ENCODE measurements at places on chromosomes 7 and 10.

DNA sequence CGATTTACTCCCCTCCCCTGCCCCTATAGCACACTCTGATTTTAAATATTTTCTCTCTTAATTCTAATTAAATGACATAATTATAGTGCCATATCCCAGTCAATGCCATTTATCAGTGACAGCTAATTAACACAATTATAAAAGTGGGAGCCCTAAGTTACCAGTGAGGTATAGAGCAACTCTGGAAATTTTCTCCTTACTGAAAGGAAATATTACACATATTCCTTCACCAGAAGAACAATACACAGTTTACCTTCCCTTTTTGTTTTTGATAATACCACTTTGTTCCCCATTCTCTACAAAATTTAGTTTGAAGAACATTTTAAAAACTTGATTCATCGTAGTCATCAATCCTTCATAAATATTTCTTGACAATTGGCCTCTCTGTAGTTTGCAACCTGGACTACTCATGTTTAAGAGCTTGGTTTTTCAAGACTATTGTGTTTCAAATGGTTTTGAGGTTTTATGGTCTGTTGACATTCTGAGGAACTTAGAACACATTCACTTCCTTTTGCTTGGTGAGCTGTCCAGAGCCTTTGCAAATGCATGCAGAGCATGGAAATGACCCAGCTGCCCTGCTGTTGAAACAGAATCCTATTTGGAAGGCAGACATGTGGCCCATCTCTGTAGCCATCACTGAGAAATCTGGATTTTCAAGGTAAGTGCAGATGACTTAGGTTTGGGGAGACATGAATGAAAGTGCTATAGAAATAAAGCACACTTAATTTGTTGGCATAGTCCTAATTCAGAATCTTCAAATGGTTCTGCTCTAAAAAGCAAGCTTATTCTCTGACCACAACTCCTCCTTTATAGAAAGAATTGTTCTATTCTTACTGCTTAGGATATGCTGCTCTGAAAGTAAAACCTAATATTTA lies at the start of gene GPR141:
GPR141 (plus strand) TSS at position 521 of the 875 bp plus-strand sequence. CDS start 56,628 bp downstream, outside the sequence.
- no peak for DNase-seq

GRCh38 chr10:53569455-53569854 lies 796.9 kb upstream of the MBL2 start:
- DNase-seq, result no peak

DNA sequence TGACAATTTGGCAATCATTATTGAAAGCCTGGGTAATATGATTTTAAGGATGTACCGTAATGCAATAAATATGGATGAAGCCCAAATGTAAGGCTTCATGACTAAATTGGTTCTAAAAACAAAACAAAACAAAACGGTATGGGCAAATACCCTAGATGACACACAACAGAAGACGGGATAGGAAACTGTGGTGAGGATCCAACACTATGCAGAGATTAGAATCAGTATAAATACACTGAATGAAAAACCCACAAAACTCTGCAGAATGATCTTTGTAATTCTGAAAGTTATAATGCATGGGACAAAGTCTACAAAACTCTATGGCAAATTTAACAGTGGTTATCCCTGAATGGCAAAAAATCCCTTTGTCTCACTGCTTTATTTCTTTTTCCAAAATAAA lies 57.6 kb downstream of the MALSU1 start:
- no peak for DNase-seq

GRCh38 chr10:68346774-68347173 lies 14.0 kb upstream of the PBLD start:
- no peak for DNase-seq

DNA sequence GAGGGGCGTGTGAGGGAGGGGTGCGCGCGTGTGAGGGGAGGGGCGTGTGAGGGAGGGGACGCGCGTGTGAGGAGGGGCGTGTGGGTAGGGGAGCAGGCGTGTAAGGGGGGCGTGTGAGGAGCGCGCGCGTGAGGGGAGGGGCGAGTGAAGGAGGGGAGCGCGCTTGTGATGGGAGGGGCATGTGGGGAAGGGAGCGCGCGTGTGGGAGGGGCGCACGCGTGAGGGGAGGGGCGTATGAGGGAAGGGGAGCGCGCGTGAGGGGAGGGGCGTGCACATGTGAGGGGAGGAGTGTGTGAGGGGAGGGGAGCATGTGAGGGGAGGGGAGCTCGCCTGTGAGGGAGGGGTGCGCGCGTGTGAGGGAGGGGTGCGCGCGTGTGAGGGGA lies 19.1 kb downstream of the MXI1 start:
- no peak for DNase-seq

DNA sequence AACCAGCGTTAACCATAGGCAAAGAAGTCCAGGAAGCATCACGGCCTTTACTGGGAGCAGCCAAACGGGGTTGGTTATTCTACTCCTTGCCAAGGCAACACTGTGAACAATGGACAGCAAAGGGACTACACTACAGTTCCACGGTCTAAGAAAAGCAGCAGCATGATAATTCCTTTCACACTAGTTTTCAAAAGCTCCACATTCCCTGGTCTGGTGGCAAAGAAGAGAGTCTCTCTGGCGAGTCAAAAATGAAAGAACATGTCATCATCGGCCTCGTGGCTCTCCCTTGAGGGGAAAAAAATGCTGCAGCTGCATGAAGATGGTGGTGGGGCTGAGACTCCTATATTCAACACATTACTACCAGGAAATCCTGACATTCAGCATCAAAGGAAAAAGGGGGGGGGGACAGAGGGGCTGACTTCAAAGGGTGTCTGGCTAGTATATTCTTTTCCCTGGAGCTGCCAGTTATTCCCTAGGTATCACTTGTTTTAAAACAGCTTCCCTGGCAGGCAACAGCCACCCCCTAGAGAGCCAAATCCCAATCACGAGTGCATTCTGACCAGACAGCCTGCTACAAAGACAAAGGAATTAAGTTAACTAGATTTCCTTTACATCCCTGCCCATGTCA lies 49.1 kb downstream of the SLC37A3 start:
- DNase-seq, result no peak

DNA sequence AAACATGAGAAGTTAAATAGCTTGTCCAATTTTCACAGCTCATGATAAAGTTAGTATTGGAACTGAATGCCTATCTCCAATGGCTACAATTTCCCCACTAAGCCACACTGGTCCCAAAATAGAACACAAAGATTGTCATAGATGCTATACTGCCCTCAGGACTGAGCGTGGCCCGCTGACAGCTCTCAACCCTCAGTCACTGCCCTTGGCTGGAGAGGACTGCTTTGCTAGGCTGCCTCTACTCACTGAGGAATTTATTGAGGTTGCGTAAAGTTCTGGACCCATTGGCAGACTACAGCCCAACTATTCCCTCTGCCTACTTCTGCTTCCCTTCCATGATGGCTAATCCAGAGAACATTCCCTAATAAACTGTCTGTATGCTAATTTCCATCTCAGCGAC lies 165.5 kb upstream of the BET1 start:
- no peak for DNase-seq

DNA sequence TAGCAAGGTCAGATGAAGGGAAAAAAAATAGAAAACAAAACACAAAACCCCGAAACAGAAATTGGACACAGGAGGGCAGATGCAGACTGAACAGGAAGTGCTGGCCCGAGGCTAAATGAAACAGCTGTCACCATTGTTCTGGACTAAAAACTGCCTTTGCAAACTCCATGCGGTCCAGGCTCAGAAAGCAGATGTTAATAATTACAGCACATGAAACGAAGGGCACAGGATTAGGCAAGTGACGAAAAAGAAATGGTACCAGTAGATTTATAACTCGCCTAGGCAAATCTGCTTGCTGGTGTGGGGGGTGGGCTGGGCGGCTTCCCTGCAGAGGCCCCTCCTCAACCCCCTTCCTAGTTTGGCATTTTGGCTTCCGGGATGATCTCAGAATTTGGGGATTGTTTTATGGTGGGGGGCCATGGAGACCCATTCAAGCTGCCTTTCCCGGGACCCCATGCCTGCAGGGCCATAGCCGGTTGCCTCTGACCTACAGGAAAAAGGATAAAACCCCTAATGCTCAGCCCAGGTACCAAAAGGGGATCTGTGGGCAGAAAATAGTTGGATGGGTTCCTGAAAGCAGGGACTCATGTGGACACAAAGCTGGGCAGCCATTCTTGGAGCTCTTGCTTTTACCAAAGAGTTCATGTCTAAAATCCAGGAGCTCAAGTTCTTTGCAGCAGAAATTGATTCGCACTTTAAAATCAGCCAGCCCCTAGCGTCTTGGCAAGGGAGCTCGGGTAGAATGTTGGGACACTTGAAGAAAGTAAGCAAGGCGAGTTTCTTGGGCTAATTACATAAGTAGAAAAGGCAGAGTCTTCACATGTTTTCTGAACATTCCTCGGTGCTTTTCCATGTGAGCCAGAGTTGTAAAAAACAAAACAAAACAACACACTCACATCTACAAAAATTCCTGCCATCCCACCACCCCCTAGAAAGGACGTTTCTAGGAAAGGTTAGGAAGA lies 39.0 kb upstream of the EMX2 start:
- no peak for DNase-seq

DNA sequence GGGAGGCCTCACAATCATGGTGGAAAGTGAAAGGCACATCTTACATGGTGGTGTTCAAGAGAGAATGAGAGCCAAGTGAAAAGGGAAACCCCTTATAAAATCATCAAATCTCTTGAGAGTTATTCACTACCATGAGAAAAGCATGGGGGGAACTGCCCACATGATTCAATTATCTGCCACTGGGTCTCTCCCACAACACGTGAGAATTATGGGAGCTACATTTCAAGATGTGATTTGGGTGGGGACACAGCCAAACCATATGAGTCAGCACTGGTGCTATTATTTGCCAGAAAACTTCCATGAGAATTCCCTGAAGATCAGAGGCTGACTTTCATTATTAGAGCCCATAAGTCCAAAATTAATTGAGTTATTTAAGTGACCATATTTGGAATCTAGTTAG lies 1001.2 kb upstream of the POT1 start:
- DNase-seq, result no peak

GRCh38 chr7:156327474-156327873 lies 313.1 kb upstream of the RNF32 start:
- no peak for DNase-seq

DNA sequence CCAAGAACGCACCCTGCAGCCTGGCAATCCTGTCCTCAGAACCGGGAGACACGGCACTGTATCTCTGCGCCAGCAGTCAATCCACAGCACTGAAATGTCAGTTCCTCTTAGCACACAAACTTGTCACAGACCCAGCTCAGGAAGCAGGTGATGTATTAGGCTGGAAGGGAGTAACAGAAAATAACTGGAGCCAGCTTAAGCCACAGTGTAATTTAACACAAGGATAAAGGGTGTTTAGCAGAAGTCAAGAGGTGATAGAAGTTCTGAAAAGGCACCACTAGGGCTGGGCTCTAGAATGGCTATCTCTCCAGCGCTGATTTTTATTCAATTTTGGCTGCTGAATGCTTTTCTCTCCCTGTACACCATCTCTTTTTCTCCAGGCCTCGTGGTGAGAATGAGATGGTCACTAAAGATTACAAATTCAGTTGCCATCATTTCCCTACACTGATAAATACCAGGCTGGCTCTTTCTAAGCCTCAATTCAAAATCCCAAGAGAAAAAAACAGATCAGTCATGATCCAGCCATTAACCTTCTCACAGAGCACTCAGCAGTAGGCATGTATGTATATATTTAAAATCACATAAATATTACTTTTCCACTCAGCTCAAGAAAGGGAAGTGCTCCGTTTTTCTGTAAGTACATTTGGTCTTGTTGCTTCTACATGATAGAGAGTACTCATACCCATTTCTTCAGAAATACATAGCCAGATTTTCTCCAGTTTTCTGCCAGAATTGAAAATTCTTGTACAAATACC lies 102.7 kb upstream of the PRSS1 start:
- DNase-seq, result no peak

- no peak for DNase-seq
These were observed 141.3 kb upstream of the ZMIZ1 start for GRCh38 chr10:78927257-78927995.

GRCh38 chr7:106054971-106055532 lies 57.1 kb downstream of the SYPL1 start:
- no peak for DNase-seq
